Stimulated activated CD4-positive, alpha-beta T cell treated with anti-CD3 and anti-CD28 coated beads, Interleukin-12 subunit alpha, Interleukin-12 subunit beta, amount 100 ng/mL, for 4 hours (primary cell): ENCODE measurements at places on chromosomes 2 and 18.

- DNase-seq = no peak
Measured at GRCh38 chr2:149094217-149095015, 55.9 kb downstream of the LYPD6B start.

DNA sequence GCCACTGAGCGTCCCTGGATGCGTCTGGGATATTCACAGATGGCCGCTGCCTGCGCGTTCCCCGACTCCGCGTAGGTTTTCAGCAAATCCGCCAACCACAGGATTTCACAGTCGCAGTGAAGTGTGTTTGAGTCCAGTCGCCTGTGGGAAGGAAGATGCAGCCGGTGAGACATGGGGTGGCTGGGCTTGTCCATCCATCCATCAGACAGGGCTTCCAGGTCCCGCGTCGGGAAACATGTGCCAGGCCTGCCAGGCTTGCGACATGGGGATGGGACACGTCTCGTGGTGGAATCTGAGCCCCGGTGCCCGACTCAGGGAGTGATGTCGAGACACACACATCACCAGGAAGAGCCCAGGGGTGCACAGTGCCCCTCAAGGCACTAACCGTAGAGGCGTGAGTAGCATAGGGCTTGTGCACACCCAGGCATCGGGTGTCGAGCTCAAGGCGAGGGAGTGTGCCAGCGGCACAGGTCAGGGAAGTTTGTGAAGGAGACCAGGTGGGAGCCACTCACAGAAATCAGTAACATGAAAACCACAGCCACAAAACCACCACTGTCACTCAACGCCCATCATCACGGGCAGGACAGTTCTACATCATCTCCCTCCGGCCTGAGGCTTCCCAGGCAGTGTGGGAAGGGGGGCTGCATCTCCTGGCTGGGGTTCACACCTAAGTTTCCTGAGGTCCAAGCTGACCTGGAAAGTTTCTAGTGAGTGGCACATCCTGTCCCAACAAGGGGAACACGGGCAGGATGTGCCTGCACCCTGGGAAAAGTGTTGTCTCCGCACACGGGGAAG lies 63.9 kb downstream of the PXDN start:
- no peak for DNase-seq

GRCh38 chr18:23967321-23968089 lies 47.0 kb upstream of the TTC39C start:
- no peak for DNase-seq

GRCh38 chr2:2291500-2292260 lies 39.4 kb downstream of the MYT1L start:
- no peak for DNase-seq

GRCh38 chr18:63365876-63366212 lies 1.2 kb downstream of the KDSR start:
- DNase-seq = no peak

GRCh38 chr2:108253106-108253505 lies 13.3 kb downstream of the SULT1C3 start:
- no peak for DNase-seq

DNA sequence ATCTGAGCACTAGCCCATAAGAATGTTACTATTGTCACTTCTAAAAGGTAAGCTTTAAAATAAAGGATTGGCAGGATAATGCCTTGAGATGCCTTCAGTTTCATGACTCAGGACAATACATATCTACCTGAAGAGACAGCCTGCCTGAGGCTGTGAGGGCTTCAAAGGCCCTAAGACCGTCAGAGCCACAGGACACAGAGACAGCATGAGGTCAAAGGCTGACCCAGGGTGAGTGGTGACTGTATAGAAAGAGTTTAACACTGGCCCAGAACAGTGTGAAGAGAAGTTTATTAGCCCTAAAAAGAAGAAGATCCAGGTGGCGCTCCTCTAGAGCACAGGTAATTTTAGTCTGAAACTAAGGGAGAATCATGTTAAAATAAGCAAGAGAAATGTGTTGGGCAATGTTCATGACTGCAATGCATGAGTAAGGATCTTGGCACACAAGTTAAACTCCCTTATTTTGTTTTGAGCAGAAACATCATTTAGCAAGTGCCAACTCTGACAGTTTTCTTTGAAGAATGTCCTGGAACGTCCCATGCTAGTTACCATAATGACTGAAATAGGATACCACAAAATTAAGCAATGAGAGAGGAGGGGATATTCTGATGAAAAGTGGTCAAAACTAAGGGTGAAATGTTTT lies 78.1 kb upstream of the FAM110C start:
- no peak for DNase-seq

DNA sequence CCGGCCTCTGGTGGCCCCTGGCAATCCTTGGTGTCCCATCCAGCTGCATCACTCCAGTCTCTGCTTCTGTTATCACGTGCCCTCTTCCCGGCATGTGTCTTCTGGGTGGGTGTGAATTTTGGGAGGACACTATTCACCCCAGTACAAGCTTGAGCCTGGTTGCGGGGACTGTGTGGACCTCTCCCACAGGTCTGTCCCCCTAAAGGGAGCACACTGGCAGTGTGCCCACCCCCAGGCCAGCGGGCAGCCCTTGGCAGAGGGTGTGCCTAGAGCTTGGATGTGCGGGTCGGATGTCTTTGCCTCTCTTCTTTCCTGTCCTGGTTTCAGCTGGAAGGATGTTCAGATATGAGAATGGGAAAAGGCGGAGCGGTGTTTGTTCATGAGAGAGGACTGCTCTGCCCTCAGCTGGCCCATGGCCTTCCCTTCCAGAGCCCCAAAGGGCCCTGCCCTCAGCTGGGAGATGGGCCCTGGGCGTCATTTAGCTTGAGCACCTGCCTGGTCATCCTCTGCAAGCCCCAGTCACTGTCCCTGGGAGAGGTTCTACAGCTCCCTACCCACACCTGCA lies 73.2 kb downstream of the AGAP1 start:
- DNase-seq = no peak

DNA sequence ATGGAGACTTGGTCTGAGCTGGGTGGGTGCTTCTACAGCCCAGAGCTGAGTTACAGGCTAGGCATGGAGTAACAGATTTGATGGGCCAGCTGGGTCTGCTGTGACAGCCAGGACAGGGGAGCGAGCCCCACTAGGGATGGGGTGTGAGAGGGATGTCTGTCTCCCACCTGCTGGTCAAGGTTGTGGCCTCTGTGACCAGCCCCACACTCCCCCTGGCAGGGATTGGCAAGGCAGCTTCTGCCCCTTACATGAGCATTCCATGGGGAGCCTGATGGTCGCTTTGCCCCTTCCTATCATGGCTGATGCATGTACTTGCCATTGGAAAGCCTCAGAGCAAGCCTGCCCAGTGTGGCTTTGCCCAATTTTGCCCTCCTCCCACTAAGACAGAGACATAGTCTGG lies 162.0 kb upstream of the FIGN start:
- no peak for DNase-seq

DNA sequence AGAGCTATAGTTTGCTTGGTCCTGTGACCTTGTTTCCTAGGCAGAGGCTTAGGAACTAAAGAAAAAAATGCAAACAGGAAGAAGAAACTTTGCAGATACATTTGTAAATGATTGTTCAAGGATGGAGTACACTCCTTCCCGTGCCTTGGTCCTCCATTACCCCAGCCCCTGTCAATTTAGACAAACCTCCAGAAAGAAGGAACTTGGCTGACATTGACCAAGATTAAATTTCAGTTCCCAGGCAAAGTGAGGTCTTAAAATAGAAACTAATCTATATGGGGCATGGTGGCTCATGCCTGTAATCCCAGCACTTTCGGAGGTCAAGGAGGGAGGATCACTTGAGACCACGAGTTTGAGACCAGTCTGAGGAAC lies 179.9 kb upstream of the FN1 start:
- no peak for DNase-seq

- no peak for DNase-seq
Measured at GRCh38 chr2:215835657-215836056, 177.7 kb downstream of the MREG start.

DNA sequence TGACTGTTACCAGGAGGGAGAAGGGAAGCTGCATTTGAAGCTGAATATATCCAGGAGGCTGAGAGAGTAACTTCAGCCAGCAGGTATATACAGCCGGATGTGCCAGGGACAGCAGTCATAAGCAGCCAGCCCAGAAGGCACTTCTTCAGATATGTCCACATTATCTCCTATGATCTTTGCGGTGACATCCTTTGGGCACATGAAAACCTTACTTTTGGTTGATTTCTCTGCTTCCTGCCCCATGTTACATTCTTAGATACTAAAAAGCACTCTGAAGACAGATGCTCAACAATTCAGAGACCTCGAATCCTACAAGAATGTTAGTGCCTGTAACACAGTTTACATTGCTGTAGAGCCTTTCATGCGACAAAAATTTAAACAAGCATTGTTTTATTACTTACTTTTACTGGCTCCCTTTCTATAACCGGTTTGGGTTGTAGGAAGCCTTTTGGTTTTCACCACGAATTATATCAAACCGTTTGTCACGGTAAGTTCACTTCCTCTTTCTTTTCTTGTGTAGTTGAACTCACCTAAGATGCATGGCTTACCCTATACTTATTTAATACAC lies 50.3 kb upstream of the TLK1 start:
- peak; percentile 2 for DNase-seq

GRCh38 chr2:149832324-149832723 lies 244.7 kb upstream of the MMADHC start:
- DNase-seq = no peak

GRCh38 chr2:55403256-55403998 lies 16.2 kb downstream of the CCDC88A start:
- no peak for DNase-seq

GRCh38 chr2:205800224-205800623 lies 117.9 kb downstream of the NRP2 start:
- DNase-seq = no peak

GRCh38 chr2:118046634-118047210 lies 32.9 kb upstream of the CCDC93 start:
- no peak for DNase-seq

GRCh38 chr2:230218421-230218820 lies 1.4 kb downstream of the SP110 start:
- no peak for DNase-seq

DNA sequence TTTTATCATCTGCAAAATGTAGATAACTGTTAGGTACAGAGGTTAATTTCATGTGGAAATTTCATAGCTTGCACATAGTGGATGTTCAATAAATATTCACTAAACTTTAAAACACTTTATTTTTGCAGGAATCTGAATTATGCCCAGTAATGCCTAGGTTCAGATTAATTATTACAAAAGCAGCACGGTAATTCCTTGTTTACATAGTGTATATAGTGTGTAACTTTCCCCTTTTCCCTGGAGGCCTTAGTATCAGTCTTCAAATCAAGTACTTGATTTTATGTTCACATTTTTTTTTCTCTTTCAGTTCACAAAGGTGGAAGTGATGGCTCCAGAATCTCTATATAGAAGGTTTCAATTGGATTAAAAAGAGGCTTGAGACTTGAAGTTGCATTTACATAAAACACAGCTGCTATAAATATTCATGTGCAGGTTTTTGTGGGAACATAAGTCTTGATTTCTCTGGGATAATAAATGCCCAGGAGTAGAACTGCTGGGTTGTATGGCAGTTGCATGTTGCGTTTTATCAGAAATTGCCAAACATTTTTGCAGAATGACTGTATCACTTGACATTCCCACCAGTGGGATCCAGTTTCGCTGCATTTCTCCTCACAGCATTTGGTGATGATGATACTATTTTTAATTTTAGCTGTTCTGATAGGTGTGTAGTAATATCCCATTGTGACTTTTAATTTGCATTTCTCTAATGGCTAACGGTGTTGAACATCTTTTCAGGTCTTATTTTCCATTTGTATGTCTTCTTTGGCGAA lies 27.6 kb upstream of the LGALSL start:
- DNase-seq = no peak

GRCh38 chr2:10863837-10864236 lies 47.9 kb upstream of the KCNF1 start:
- DNase-seq = no peak

GRCh38 chr18:46711444-46711863 lies 45.4 kb downstream of the ST8SIA5 start:
- DNase-seq = no peak

DNA sequence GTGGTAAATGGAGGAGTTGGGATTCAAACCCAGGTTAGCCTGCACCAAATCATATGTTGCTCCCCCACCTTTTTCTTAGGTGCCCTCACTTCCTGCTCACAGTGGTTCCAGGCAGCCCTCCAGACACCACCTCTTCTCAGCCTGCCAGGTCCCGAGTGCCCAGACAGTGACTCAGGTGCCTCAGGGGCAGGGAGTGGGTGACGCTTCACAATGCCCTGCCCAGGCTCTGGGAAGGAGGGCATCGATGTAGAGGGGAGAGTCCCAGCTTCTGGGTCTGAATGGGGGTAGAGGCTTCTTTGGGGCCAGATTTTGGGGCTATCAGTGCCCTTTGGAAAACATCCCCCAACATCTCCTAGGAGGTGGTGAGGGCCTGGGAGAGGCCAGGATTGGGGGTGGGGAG lies 5.2 kb upstream of the DNAJB2 start:
- no peak for DNase-seq

DNA sequence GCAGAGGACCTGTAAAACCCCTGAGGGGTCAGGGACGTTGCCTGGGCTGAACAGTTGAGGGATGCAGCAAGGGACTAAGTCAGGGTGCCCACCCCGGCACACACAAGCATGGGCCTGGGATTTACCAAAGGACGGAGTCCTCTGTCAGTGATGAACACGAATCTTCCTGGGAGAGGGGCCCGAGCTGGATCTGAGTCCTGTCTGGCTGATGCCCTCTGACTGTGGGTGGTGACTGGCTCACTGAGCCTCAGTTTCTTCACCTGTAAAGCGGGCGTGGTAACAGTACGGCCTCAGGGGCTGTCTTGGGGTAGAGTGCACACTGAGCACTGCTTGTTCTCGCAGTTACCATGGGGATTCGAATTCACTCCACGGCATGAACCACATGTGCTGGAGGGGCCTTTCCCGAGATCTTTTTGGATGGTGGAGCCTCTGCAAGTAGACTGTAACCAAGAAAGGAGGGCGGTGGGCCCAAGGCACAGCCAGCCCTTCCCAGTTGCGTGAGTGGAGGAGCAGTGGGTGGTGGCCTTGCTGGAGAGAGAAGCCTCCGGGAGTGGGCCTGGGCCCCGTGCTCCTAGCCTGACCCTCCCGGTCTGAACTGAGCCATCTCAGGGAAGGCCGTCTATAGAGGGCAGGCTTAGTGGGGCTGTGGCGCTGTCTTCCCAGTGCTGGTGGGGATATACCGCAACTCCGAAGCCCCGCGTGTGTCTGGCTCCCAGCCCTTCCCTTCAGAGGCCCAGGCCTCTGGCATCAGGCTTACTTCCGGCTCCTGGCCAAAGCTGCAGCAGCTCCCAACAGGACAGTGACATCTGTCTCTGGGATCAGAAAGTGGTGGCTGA lies 130.8 kb upstream of the HS6ST1 start:
- no peak for DNase-seq

GRCh38 chr2:45119855-45120254 lies 110.6 kb upstream of the SIX2 start:
- DNase-seq = no peak

DNA sequence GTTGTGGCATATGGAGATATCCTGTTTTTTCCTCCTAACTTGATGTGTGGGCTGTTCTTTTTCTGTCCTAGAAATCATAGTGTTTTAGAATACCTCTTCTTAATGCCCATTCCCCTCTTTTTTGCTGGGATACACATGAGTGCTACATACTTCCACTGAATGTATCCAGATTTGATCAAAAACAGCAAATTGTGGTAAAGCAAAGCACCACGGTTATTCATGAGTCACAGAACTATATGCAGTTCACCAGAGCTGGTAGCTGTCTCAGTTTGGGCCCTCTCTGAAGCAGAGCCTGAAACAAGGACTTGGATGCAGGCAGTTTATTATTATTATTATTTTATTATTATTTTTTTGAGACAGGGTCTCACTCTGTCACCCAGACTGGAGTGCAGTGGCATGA lies 69.9 kb upstream of the CTLA4 start:
- DNase-seq = no peak

GRCh38 chr2:101474731-101475384 lies at the start of gene RFX8:
RFX8 (minus strand) TSS chr2:101475112; CDS start chr2:101466848, 8,264 bp downstream.
- DNase-seq = peak; percentile 29
